ENCODE measurements at places on chromosomes 2 and 18. TPM values are rescaled to one million over a fixed set of nuclear protein-coding genes. Genes with fewer than 3 reads are reported as not detected.
A peak's percentile ranks its signal among the peaks of the same experiment; 100 is the strongest.

Gene STEAP3
- polyA plus RNA-seq = 16.5 TPM

Gene SRD5A2
- not detected for polyA plus RNA-seq

Gene GPBAR1
- 0.11 TPM for polyA plus RNA-seq

Gene OSR1
- polyA plus RNA-seq = 0.18 TPM

- no peak for DNase-seq
Measured at GRCh38 chr2:44245083-44245861, 30.0 kb upstream of the SLC3A1 start.

DNA sequence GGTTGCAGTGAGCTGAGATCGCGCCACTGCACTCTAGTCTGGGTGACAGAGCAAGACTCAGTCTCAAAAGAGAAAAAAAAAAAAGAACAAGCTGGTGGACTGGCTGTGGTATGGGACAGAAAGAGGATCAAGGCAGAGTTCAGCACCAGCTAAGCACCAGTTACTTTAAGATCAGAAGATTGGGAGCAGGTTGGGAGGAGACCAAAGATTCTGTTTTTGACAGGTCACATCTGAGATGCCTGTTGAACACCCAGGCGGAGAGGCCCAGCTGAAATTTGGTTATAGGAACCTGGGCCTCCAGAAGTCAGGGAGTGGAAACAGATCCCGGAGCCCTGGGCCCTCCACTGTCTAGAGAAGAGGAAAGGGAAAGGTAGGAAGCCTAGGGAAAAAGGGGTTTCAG is 53.2 kb upstream of the POMC start:
- DNase-seq = no peak

Gene IL1F10
- 0.12 TPM for polyA plus RNA-seq

DNA sequence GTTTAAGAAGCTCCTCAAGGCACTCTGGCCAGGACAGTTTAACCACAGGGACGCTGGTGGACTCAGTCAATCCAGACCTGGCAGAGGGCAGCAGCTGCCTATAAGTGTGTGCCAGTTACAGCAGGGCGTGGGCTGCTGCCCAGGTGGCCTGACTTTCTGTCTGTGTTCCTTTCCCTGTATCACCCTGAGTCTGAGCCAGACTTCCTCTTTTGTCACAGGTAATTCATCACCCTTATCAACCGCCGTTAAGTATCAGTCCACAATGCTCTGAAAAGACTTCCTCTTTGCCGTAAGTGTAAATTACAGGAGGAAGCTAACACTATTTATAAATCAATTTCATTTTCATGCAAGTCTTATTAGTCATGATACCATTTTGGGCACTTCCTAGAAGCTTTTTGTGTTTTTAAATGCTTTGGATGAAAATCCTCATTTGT is 7.0 kb downstream of the LPIN1 start:
- peak; percentile 34 for DNase-seq

Gene TANC1
- 6.2 TPM for polyA plus RNA-seq

DNA sequence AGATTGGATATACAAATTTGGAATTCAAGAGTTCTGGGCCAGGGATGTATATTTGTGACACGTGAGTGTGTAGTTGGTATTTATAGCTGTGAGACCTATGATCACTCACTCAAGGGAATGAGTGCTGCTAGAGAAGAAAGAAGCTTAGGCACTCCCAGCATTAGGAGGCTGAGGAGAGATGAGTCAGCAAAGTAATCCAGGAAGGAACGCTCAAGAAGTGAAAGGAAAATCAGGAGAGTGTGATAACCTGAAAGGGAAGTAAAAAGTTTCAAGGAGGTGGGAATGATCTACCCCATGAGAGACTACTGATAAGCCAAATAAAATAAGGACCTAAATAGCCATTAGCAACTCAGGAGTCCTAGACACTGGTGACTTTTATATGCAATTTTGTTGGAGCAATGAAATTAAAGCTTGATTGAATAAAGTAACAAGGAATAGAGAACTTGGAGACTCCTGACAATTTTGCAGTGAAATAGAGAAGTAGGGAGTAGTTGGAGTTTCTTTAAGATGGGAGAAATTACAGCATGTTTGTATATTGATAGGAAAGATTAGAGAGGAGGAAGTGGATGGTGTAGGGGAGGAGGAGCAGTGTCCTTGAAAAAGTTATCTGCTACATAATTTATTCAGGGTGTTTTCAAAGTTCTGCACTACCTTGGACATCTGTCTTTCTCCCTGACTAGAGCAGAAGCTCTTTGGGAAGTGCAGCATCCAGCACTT is 89.9 kb downstream of the UBE2E3 start:
- DNase-seq = peak; percentile 61

GRCh38 chr2:59068255-59068654 is 827.1 kb upstream of the FANCL start:
- DNase-seq = no peak

Gene DNAH7
- polyA plus RNA-seq = 0.06 TPM

Measured in foreskin keratinocyte (primary cell).